Activated T-helper 1 cell treated with anti-CD3 and anti-CD28 coated beads, Interleukin-12 subunit alpha, Interleukin-12 subunit beta, Interleukin-2, Interleukin-4 antibody, amounts not matched to agents 30 ng/mL and 10 ng/mL and 1 ng/mL, durations not matched to agents 14 hours and 24 hours and 36 hours (primary cell): ENCODE measurements at places on chromosomes 7 and 10.
A peak's percentile ranks its signal among the peaks of the same experiment; 100 is the strongest.

DNA sequence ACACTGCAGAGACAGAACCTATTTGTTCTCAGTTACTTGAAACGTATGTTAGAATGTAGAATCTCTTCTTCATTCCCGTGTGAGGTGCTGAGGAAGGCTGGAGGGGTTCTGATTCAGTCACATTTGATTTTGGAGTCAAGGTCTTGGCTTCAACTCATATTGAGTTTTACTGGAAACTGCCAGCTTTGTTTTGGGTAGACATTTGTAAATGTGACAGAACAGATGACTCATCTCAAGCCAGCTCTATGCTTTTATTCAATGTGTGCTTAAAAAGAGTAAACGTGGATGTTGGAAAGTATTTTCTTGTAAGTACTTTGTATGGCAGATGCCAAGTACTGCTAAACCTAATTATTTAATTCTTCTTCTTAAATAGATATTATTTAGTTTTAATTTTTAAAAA, 780.8 kb upstream of the C7orf33 start:
- DNase-seq: no peak

DNA sequence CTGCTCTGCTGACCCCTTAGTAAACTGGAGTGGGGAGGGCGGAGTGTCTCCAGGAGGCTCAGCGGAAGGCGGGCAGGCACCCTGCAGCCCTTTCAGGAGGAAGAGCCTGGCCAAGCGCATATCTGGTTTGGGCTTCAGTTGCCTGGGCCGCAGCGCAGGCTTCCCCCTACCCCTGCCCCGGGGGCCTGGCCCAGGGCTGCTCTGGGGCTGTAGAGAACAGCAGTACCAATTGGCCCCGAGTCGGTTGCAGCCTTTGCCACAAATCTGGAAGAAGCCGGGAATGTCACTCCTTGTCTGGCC, 28.1 kb upstream of the JAKMIP3 start:
- no peak for DNase-seq

- no peak for DNase-seq
These were observed 81.3 kb downstream of the OSBPL3 start for GRCh38 chr7:24898691-24899090.

- DNase-seq: peak; percentile 17
These were observed 96.3 kb downstream of the ALOX5 start for GRCh38 chr10:45470098-45471012.

DNA sequence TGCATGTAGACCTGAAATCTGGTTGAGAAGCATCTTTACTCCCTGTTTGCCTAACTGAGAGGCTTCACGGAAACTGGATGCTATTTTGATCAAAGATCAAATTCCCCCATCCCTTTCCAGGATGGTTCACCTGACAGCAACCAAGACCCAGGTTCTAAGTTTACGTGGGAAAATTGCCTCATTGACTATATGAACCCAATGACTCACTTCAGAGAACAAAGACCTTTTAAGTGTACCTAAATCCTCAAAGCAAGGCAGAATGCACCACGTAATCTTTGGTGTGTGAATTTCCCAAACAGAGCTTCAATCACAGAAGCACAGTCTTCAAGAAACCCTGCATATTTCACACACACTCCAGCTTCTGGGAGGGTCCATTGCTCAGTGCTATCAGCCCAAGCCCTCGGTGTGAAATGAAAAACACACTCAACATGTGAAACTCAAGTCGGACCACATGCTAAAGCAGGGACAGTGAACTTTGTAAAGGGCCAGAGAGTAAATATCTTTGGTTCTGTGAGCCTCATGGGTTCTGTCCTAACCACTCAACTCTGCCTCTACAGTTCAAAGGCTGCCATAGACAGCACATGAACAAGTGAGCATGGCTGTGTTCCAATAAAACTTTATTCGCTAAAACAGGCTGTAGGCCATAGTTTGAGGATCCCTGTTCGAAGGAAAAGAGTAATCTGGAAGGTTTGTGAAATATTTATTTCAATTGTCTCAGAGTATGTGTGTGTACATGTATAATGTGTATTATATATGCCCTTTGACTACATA, 275.6 kb upstream of the FOXK1 start:
- no peak for DNase-seq

- peak; percentile 65 for DNase-seq
These were observed at the start of gene HIPK2 for GRCh38 chr7:139777948-139778841. Gene HIPK2, minus strand, starts transcription at chr7:139777998. Its CDS starts 375 bp downstream, at chr7:139777623.

DNA sequence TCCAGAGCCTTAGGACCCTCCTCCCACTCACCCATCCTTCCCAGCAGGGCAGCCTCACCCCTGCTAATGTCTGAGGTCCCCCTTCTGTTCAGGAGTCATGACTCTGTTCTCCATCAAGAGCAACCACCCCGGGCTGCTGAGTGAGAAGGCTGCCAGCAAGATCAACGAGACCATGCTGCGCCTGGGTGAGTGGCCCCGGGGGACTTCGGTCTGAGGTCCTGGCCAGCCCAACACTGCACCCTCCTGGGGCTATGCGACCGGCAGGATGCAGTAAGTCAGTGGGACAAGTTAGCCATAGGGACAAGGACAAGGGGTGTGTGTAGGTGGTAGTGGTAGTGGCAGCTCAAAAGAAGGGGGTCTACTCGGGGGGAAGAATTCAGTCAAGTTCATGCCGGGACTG, 16.2 kb upstream of the AHCYL2 start:
- no peak for DNase-seq

- DNase-seq: no peak
These were observed 85.2 kb upstream of the NPVF start for GRCh38 chr7:25313526-25313925.

- no peak for DNase-seq
These were observed 15.9 kb upstream of the SLC25A16 start for GRCh38 chr10:68543004-68543918.

- peak; percentile 34 for DNase-seq
These were observed 78.5 kb downstream of the LHPP start for GRCh38 chr10:124539935-124540641.

GRCh38 chr7:1818575-1819258, 148.6 kb downstream of the ELFN1 start:
- no peak for DNase-seq

DNA sequence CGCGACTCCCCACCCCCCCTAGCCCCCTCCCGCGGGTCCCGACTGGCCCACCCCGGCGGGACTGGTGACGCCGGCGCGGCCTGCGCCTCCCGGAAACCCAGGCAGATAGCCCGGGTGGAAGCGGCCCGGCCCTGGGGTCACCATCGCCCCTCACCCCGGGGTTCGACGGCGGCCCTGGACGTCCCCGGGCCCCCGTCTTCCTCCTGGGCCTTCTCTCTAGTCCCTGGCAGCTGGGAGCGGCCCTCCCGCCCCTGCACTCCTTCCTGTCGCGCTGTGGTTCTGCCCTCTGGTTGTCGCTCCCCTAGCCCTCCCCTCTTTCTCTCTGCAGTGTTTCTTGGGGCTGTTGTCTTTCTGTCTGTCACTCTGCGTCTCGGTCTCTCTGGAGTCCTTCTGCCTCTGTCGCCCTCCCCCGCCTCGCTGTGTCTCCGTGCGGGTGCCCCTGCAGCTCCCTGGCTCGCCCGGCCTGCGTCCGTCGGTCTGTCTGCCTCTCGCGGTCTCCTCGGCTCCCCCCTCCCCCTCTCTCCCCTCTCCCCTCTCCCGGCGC, 90.5 kb upstream of the PAX2 start:
- DNase-seq: no peak

DNA sequence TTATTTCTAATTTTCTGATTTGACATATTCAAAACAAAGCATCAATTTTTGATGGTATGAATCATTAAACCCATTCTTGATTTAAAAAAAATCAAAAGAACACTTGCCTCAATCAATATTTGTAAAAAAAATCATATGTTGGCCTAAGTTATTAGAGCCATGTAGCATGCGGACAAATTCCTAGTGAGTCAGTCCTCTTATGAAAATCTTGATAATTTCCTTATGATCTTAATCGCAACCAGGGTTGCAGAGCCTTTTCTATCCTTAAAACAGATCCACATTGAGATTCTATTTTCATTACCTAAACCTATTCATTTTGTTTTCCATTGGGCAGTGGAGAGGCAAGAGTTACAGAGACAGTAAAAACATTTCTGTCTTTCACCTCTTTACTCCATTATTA, 203.2 kb downstream of the ARL4A start:
- DNase-seq: no peak
